ENCODE measurements at places on chromosomes 2 and 18.
A peak's percentile ranks its signal among the peaks of the same experiment; 100 is the strongest.

DNA sequence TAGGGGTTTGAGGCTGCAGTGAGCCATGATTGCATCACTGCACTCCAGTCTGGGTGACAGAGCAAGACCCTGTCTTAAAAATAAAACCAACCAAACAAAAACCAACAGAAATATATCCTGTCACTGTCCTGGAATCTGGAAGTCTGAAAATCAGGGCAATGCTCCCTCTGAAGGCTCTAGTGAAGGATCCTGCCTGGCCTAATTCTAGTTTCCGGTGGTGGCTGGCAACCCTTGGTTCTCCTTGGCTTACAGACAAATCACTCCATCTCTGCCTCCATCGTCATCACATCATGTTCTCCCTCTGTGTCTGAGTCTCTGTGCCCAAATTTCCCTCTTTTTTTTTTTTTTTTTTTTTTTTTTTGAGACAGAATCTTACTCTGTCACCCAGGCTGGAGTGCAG is 15.9 kb upstream of the VPS4B start:
- DNase-seq, result no peak

DNA sequence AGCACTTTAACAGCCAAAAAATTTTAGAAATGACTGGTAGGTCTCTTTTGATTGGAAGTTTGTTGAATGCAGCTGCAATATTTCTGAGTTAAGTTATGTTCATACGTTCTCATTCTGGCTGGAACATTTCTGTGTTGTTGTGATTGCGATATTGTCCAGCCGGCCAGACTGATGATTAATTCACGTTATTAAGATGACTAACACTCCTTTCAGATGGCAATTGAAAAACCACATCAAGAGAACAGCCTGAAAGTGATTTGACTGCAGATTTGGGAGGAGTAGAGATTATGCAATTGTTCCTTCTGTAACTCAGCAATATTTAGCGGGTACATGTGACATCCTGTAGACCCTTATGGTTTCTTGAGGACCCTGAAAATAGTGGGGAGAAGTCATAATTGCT is 133.7 kb downstream of the FBXO15 start:
- no peak for DNase-seq

DNA sequence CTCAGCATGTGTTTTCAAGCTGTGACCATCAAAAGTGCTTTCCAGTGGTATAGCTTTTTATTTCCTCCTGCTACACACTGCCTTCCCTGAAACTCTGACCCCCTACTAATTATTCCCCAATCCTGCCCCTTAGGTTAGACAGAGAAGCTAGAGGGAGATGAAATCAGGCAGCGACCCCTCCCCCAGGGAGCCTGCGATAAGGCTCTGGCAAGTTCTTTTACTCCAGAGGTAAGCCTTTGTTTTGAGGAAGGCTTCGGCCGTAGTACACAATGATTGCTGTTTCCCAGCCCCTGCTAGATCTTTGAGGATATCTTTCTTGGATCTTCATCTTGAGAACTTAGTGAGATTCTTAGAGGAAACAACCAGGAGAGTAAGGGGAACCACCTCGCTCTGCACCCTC is 33.5 kb upstream of the NOL4 start:
- DNase-seq, result no peak

- DNase-seq, result no peak
Observed at GRCh38 chr18:45482286-45482685, 133.0 kb upstream of the SLC14A2 start.

GRCh38 chr18:24068945-24069693 is 54.6 kb downstream of the TTC39C start:
- DNase-seq, result no peak

DNA sequence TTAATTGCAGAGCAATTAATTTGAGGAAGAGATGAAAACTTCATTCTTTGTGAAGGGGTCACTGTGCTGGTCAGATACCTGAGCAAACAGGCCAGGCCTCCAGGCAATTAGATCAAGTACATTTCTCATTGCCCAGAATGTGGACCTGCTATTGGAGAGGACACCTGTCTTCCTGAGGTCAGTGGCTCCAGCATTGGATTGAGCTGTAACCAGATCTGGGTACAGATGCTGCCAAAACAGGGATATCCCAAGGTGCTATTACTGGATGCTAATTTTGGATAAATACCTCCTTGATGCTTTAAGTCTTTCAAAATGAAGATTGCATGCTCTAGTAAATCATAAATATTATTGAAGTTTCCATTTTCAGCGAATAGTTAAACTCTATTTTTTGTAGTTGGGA is 131.5 kb downstream of the FAM161A start:
- no peak for DNase-seq

- peak; percentile 30 for DNase-seq
Observed at GRCh38 chr18:77124452-77124922, 8.1 kb downstream of the MBP start.

DNA sequence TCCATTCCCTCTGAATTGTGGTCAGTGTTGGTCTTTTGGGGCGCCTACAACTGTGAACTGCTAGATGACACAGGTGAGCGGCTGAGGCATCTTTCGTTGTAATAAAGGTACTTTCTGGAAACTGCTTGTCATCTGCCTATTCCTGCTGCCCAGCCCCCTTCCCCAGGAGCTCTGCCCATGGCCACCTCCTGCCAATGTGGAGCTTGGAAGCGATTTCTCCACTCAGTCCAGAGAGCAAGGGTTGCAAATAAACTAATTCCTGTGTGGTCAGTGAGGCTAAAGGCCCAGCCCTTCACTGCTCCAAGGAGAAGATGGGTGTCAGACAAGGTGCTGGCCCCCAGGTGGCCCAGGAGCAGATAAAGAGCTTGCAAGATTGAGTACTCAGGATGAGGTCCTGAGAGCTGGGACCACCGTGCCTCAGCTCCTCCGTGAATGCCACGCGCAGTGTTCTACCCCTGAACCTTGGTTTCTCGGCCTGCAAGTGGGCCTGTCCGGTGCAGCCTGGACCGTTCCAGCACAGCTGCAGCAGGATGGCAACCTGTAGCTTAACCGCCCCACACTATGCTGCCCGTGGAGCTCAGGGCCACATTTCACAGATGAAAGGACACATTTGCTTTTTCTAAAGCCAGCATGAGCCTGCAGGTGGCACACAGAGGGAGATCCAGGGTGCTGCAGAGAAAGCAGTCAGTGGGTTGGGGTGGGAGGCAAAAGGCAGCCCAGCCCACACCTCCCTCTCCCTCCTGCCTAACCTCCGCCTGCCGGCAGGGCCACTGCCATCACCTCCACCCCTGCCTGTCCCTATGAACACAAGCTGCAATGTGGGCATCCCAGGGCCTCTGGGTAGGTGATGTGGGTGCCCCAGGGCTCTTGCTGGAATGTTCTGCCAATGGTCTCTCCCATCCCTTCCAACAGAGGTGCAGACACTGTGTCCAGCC is 78.7 kb upstream of the OTOF start:
- no peak for DNase-seq

GRCh38 chr2:167187978-167188967 is 300.0 kb downstream of the XIRP2 start:
- no peak for DNase-seq

GRCh38 chr2:202934456-202934855 is 22.4 kb downstream of the CARF start:
- DNase-seq, result no peak

GRCh38 chr2:216991563-216991962 is 131.7 kb upstream of the TNP1 start:
- no peak for DNase-seq

DNA sequence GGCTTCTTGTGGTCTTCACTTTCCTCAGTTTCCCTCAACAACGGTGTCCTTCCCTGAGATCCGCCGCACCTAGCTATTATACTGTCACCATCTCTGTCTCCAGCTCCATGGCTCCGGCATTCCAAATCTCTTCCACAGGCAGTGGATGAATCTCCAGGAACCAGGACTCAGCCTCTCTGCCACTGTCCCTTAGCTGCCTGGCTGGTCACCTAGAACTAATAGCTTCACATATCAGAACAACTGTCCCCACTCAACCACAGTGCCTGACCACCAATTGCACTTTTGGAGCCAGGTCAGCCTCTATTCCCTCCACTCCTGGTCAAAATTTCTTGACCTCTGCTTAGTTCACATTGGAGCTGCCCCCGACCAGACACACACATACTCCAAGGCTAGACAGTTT is 38.1 kb upstream of the AFF3 start:
- DNase-seq, result no peak

- no peak for DNase-seq
Observed at GRCh38 chr18:48358868-48359267, 50.3 kb downstream of the ZBTB7C start.

GRCh38 chr2:28915939-28916338 is 21.5 kb downstream of the WDR43 start:
- DNase-seq, result no peak

GRCh38 chr18:37421341-37422077 is 144.1 kb downstream of the CELF4 start:
- DNase-seq, result no peak

GRCh38 chr2:29455200-29455860 is 340.1 kb downstream of the CLIP4 start:
- DNase-seq, result no peak
